ENCODE measurements at places on chromosomes 3 and 15.

DNA sequence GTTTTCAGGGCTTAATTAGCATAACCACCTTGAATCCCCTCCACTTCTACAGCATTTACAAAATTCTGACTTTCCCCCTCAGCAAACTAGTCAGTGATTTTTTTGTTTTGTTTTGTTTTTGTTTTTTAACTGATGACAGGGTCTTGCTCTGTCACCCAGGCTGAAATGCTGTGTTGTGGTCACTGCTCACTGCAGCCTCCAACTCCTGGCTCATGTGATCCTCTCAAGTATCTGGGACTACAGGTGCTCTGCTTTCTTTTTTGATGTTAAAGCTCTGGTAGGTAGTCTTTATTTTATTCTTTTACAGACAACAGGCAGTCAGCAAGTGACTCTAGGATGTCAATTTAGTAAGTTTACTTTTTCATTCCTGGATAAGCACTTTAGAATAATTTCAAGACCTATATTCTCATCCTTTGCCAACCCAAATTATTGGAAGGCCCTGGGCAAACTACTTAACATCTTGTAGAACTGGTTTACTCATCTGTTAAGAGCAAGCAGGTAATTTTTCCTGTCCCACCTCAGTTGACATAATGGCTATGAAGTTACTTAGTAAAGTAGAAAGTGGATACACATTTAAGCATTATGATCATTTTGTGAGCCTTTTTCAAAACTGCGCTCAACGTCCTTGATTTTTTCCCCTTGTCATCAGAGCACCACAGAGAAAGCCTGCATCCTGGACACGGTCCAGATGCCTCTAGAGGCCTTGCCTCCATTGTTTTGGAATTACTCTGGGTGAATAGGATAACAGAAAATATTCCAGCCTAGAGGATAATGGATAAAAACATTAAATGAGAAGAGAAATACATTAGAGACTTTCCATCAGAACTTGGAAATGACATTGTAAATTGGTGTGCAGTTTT is 69.9 kb upstream of the NDUFB4 start:
- DNase-seq: no peak

GRCh38 chr3:177058648-177059047 is 138.6 kb downstream of the TBL1XR1 start:
- no peak for DNase-seq

- DNase-seq: no peak
Observed at GRCh38 chr3:98008855-98009254, 26.3 kb downstream of the GABRR3 start.

- DNase-seq: no peak
Observed at GRCh38 chr3:64290161-64290560, 64.9 kb upstream of the PRICKLE2 start.

GRCh38 chr15:38479756-38480155 is 25.8 kb downstream of the FAM98B start:
- no peak for DNase-seq

DNA sequence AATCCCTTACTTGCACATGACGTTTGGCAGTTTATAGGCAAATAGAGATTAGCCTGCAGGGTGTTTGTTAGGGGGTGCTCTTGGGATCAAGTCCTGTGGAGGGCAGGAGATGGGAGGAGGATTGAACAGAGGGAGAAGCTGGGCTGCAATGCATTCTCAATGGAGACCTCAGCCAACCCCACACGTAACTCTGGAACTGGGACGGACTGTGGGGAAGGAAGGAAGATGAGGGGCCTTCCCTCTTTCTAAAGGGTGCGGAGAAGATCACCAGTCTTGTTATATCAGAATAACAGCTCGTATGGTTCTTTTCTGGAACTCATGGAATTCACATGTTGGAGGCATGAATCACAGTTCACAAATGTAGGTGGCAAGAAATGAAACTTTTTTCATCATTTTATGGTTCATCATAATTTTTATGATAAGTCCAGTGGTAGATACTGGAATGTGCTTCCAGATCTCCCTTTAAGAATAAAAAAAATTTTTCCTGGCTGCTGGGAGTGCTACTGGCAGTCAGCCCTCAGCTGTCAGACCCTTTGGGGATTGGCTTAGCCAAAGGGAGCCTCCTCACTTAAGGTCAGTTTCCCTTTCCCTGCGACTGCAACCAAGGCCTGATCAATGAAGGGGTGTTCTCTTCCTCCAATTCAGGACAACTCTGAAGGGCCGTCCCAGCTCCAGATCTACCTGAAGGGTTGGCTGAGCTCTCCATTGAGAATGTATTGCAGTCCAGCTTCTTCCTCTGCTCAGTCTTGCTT is 20.5 kb upstream of the LYZL4 start:
- DNase-seq: no peak

GRCh38 chr3:56347219-56347871 is 120.9 kb downstream of the ERC2 start:
- DNase-seq: no peak

DNA sequence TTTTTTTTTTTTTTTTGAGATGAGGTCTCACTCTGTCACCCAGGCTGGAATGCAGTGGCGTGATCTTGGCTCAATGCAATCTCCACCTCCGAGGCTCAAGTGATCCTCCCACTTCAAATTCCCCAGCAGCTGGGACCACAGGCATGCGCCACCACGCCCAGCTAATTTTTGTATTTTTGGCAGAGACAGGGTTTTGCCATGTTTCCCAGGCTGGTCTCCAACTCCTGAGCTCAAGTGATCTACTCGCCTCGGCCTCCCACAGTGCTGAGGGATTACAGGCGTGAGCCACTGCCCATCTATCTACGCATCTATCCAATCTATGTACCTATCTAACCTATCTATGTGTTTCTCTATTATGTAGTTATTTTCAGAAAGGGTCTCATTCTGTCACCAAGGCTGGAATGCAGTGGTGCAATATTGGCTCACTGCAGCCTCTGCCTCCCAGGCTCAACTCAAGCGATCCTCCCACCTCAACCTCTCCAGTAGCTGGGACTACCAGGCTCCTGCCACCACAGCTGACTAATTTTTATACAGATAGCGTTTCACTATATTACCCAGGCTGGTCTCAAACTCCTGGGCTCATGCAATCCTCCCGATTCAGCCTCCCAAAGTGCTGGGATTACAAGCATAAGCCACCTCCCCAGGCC is 20.2 kb upstream of the GPX1 start:
- DNase-seq: no peak

DNA sequence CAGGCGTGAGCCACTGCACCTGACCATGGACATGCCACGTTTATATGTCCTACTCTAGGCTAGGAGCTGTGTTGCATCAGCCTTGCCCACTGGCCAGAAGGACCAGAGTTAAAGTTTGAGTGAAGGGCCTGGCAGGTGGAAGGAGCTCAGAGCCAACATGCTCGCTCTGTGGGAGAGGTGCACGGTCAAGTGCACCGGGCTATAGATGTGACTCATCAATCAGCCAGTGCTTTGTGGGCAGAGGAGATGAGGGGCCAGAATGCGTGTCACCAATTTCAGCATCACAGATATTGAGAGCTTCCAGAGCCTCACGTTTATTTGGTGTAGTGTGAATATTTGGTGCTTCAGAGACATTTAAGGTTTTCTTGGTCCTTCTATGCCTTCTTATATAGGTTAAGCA is 137.3 kb upstream of the KBTBD8 start:
- no peak for DNase-seq

DNA sequence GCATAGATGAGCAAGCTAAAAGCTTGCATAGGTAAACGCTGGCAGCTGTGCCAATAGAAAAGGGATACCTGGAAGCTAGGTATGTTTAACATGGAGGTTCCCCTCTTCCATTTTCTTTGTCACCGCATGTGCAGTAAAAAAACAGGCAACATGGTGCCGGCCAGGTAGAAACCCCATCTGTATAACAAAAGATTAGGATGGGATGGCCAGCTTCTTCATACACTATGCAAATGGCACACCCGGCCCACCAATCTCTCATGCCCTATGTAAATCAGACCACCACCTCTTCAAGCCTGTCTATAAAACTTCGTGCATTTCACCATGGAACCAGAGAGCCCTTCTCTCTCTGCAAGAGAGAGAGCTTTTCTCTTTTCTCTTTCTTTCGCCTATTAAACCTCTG is 224.3 kb upstream of the P2RY1 start:
- peak; percentile 13 for DNase-seq

DNA sequence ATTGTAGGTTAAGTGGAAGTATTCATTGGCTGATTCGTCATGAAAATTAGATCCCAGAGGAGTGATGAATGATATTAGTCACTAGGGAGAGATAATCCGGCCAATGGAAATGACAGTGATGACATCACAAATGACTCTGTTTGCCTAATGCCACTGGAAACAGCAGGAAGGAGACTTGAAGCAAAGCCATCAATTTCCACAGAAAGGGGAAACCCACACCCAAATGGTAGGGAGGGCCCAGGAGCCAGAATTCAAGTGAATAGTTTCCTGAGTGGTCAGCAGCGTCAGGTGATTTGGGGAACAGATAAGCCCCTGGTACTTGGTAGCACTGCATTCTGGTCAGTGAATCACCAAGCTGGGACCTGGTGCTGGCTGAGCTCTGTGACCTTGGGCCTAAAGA is 3.3 kb upstream of the ADAMTS9 start:
- DNase-seq: no peak

DNA sequence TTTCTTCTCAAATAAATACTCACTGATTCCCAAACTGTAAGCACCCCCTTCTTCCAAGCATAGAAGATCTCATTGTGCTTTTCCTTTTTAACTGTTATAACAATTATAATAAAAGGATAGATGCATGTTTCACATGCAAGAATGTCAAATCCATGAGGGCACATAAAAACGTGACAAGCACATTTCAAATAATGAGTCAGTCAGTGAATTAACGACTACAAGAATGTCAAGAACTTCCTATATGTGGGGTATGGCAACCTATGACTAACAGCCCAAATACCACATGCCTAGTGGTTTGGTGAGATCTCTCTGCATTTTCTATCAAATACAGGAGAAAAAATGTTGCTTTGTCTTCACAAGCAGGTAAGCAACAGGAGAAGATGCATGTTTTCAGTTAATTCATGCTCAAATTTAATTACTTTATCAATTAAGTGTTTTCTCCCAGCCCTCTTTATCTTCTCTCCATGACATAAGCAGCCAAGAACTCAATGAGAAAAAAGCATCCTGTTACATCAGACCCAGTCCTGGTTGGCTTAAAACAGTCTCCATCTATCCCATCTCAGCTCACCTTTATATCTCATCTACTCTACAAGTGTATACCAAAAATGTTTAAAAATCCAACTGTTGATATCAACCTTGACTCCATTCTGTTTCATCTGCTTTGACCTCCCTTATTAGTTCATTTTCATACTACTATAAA is 181.5 kb upstream of the LMCD1 start:
- DNase-seq: no peak

DNA sequence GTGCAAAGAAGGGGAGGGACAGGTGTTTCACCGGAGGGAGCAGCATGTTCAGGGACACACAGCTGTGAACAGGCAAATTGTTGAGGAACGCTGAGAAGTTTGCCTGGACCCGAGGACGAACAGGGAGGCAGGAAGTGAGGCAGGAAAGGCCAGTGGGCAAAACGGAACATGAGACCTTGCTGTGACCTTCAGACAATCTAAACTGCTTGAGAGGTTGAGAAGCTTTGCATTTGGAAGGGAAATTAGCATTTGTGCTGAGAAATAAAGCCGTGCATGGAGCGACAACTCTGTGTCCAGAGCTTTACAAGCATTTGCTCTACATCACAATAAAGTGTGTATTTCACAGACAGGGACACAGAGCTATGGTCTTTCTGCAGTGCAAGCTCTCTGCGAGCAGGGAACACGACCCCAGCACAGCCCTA is 47.9 kb downstream of the CDC25A start:
- DNase-seq: no peak

All from NCI-H2081 treated with DMSO at 0.1 percent for 48 hours (cell line).